ENCODE measurements at places on chromosomes 1 and 21. TPM values are rescaled to one million over a fixed set of nuclear protein-coding genes. Genes with fewer than 3 reads are reported as not detected.
A peak's percentile ranks its signal among the peaks of the same experiment; 100 is the strongest.

GRCh38 chr1:27071049-27071416 lies 58.4 kb upstream of the TENT5B start:
- no peak overlapping the region for H3K4me3 ChIP-seq
- H3K27me3 ChIP-seq, result no peaks in the 10 kb centered on the region
- no peak overlapping the region for H3K27ac ChIP-seq
- no peaks in the 10 kb centered on the region for H3K4me1 ChIP-seq

DNA sequence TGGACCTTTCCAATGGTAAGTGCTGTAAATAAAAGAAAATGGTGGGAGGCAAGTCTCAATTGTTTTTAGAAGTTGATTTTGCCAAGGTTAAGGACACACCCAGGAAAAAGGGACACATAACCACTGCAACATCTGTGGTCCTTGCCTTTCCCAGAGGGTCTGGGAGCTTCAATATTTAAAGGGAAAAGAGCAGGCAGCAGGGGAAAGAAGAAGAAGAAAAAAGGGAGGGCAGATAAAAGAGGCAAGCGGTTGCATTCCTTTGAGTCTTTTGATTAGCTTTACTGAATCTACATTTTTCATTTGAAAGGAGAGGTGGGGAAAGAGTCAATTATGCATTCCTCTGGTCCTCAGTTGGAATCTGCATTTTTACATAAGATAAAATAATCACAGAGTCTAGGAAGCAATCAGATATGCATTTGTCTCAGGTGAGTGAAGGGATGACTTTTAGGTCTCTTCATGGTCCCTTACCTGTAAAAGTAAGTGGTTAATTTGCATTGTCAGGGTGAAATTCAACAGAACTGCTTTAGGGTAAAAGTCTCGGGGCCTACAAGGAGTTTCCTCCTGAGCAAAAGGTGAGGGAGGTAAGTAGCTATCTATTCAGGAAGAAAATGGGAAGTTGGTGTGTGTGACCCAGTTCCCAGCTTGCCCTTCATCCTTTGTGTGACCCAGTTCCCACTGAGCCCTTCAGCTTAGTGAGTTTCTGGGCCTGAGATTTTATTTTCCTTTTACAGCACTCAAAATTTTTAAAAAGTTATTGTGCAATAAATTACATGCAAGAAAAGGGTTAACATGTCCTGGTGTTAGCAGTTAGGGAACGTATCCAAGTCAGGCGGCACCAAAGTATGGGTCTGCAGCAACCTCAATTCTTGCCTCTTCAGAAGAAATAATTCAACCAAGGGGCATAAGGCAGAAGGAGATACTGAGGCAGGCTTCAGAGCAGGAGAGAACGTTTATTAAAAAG lies 8.6 kb upstream of the CNIH3 start:
- no peaks in the 10 kb centered on the region for H3K4me1 ChIP-seq
- no peak for DNase-seq
- H3K27me3 ChIP-seq, result no peaks in the 10 kb centered on the region

DNA sequence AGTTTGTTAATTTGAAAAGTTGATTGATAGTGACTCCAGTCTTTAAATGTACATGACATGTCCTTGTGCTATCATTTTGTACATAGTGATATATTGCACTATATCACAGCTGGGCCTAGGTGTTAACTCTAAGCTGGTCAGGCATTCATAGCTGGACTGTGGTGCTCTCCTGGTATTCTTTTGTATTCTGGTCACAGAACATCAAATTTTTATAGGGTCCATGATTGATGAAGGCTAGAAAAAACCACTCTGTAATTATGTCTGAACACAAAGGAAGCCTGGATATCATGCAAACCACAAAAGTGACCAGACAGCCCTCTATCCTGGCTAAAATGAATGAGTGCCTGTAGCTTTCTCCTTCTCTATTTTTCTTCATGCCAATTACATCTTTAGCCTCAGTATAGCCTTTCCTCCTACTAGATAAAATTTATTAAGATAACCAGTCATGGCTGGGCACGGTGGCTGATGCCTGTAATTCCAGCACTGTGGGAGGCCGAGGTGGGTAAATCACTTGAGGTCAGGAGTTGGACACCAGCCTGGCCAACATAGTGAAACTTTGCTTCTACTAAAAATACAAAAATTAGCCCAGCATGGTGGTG lies 134.9 kb upstream of the B3GALT2 start:
- no peaks in the 10 kb centered on the region for H3K27me3 ChIP-seq
- H3K4me1 ChIP-seq, result no peaks in the 10 kb centered on the region
- no peak for DNase-seq
- no peaks in the 10 kb centered on the region for H3K36me3 ChIP-seq
- H3K27ac ChIP-seq, result no peak overlapping the region
- H3K4me3 ChIP-seq, result no peak overlapping the region

Gene CCDC27
- not detected for total RNA-seq

Gene TGFBR3
- total RNA-seq, result 0.19 TPM

- no peak overlapping the region for H3K27ac ChIP-seq
- H3K36me3 ChIP-seq, result no peaks in the 10 kb centered on the region
- H3K4me1 ChIP-seq, result no peaks in the 10 kb centered on the region
Observed at GRCh38 chr1:242824435-242824834, 299.9 kb upstream of the PLD5 start.

Gene MAGI3
- total RNA-seq, result 0.83 TPM

- no peaks in the 10 kb centered on the region for H3K27me3 ChIP-seq
- no peak overlapping the region for H3K27ac ChIP-seq
- H3K36me3 ChIP-seq, result no peaks in the 10 kb centered on the region
- DNase-seq, result no peak
Observed at GRCh38 chr1:12620488-12620865, 2.5 kb upstream of the DHRS3 start.

GRCh38 chr1:66696771-66697170 lies 55.5 kb upstream of the DYNLT5 start:
- no peaks in the 10 kb centered on the region for H3K36me3 ChIP-seq
- no peak for DNase-seq
- H3K4me1 ChIP-seq, result no peaks in the 10 kb centered on the region

DNA sequence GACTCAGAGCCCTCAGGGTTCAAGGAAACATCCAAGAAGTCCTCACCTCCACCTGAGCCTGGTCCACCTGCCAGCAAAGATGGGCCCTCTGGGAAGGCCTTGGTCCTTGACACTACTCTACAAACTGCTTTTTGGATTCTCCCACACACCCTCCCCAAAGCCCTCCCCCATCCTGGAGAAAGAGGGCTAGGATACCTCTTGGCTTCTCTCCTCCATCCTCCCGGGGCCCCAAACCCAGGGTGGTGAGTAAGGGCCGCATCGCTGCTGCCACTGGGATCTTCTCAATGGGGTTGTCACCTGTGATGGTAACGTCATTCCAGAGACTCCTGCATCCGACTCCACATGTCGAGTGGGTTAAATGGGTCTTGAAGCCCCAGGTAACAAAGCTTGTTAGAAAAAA lies 26.6 kb downstream of the MATN1 start:
- DNase-seq, result no peak
- no peaks in the 10 kb centered on the region for H3K4me1 ChIP-seq
- H3K36me3 ChIP-seq, result no peaks in the 10 kb centered on the region
- H3K27me3 ChIP-seq, result peaks cover 16% of the 10 kb centered on the region
- H3K27ac ChIP-seq, result no peak overlapping the region
- no peak overlapping the region for H3K4me3 ChIP-seq

Gene CD5L
- total RNA-seq, result 0.17 TPM

DNA sequence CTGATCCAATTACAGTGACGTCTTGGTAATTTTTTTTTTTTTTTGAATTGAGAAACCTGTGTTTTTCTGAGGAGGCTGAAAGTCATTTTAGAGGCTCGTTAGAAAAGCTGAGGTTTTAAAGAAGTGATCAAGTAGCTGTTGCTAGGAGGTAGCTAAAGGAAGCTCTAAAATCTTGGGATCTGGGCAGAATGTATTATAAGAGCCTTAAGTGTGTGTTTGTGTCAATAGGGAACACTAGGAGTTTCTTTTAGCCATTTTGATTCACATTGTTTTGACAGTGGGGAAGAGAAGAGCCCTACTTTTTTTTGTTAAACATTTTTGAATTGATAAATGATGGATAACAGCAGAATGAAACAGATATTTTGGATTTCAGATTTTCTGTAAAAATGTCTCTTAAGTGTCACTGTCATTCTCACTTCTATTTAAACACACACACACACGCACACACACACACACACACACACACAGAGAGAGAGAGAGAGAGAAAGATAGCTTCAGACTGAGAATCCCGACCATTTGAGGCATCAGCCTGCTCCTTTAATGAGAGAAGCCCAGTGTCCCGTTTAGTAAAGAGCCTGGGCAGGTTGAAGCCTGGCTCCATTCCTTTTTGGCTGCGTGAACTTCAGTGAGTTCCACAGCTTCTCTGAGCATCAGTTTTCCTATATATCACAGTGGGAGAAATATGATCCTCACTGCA lies 79.1 kb upstream of the GPR88 start:
- H3K4me3 ChIP-seq, result no peak overlapping the region
- H3K4me1 ChIP-seq, result peaks cover 11% of the 10 kb centered on the region
- H3K27me3 ChIP-seq, result no peaks in the 10 kb centered on the region
- peak; percentile 28 for DNase-seq

- peaks cover 8% of the 10 kb centered on the region for H3K27me3 ChIP-seq
- H3K36me3 ChIP-seq, result no peaks in the 10 kb centered on the region
- DNase-seq, result no peak
- H3K27ac ChIP-seq, result no peak overlapping the region
- H3K4me1 ChIP-seq, result peaks cover 1% of the 10 kb centered on the region
- H3K4me3 ChIP-seq, result no peak overlapping the region
Observed at GRCh38 chr21:32562426-32562825, 22.9 kb downstream of the TCP10L start.

Gene KCNE2
- not detected for total RNA-seq

DNA sequence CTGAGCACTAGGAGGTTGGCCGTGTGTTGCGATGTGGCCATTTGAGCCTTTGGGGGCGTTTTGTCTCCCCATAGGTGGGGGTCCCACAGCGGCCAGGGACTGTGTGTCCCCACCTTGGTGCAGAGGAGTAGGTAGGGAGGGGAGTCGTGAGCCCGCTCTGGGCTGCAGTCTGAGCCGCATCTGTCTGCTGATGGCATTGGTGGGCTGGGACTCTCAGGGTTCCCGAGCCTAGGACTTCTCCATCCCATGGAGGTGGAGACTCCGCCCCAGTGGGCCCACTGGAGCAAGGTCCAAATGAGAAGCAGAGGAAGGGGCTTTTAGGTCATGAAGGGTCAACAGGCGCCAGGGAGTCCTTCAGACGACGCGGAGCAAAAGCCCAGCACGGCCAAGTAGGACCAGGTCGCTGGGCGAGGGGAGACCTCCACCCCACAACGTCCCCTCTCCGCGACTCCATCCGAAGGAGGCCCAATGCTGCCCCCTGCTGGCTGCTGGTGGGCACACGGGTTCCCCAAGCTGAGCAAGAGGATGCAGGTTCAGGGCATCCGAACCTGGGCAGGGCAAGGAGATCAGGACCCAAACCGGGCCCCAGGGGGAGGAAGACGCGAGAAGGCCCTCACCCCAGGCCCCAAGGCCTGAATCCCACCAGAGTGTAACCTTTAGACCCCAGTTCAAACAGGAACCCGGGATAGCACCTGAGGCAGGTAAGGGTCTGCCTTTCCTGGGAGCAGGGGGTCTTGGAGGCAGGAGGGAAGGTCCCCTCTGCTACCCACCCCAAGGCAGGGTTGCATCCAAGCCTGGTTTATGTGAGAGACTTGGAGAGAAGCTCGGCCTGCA lies 14.9 kb downstream of the TTC34 start:
- H3K4me1 ChIP-seq, result peaks cover 3% of the 10 kb centered on the region
- no peaks in the 10 kb centered on the region for H3K36me3 ChIP-seq
- H3K27me3 ChIP-seq, result no peaks in the 10 kb centered on the region
- H3K4me3 ChIP-seq, result no peak overlapping the region
- H3K27ac ChIP-seq, result no peak overlapping the region

Gene AUNIP
- total RNA-seq, result 0.27 TPM

DNA sequence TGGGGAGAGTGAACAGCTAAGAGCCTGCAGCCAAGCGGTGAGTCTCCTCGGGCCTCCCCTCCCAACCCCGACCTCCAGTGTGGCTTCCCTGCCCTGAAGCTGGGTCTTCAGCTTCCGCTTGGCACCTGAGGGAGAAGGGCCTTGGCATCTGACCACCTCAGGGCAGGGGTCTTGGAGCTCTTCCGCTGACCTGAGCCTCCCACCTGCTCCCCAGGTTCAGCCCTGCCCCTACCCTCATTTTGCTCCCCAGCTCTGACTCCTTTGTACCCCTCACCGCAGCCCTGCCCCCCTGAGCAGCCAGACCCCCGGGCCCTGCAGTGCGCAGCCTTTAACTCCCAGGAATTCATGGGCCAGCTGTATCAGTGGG lies 4.9 kb downstream of the ADAMTSL4 start:
- H3K4me3 ChIP-seq, result no peak overlapping the region
- no peak for DNase-seq
- no peaks in the 10 kb centered on the region for H3K36me3 ChIP-seq
- no peak overlapping the region for H3K27ac ChIP-seq
- H3K27me3 ChIP-seq, result peaks cover 6% of the 10 kb centered on the region

GRCh38 chr1:217105437-217105836 lies 382.2 kb upstream of the ESRRG start:
- H3K4me1 ChIP-seq, result no peaks in the 10 kb centered on the region
- DNase-seq, result no peak
- H3K4me3 ChIP-seq, result no peak overlapping the region
- H3K27ac ChIP-seq, result no peak overlapping the region
- no peaks in the 10 kb centered on the region for H3K27me3 ChIP-seq

GRCh38 chr21:29237110-29238052 lies 61.3 kb upstream of the BACH1 start:
- H3K36me3 ChIP-seq, result no peaks in the 10 kb centered on the region
- H3K27me3 ChIP-seq, result no peaks in the 10 kb centered on the region
- peak; percentile 47 for DNase-seq
- H3K27ac ChIP-seq, result no peak overlapping the region
- H3K4me1 ChIP-seq, result peaks cover 47% of the 10 kb centered on the region

Gene UMODL1
- total RNA-seq, result 0.36 TPM

DNA sequence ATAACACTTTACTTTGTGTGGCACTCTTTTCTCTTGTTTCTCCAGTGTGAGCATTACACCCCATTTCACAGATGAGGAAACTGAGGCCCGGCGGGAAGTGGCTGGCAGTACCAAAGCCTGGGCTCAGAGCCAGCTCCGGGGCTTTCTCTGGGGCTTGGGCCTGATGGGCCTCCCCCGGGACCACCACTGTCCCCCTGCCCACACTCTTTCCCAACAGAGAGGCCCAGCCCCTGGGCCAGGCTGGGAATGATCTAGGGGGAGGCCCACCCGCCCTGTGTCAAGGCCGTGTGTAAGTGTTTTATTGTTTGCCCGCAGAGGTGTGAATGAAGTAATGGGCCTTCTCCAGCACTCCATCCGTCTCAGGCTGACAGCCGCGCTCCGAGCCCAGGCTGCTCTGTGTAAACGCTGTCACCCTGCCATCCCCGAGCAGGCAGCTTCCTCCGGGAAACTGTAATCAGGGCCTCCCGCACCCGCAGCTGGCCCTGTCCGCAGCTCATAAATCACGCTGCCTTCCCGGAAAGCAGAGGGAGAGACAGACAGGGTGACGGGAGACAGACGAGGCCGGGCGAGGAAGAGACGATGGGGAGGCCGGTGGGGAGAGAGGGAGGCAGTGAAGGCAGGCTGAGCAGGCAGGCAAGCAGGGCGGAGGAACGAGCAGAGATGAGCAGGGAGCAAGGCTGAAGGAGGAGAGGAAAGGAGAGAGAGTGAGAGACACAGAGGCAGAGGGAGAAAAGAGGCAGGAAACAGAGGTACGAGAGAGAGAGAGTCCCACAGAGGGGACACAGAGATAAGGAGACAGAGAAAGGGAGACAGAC lies 109.7 kb upstream of the ZBTB40 start:
- H3K27me3 ChIP-seq, result no peaks in the 10 kb centered on the region
- no peaks in the 10 kb centered on the region for H3K36me3 ChIP-seq
- H3K4me3 ChIP-seq, result no peak overlapping the region
- no peak overlapping the region for H3K27ac ChIP-seq
- DNase-seq, result no peak
- H3K4me1 ChIP-seq, result no peaks in the 10 kb centered on the region

GRCh38 chr1:240415532-240415931 lies 196.4 kb downstream of the GREM2 start:
- H3K4me3 ChIP-seq, result no peak overlapping the region
- no peak overlapping the region for H3K27ac ChIP-seq
- H3K27me3 ChIP-seq, result no peaks in the 10 kb centered on the region
- H3K4me1 ChIP-seq, result no peaks in the 10 kb centered on the region
- H3K36me3 ChIP-seq, result no peaks in the 10 kb centered on the region
- DNase-seq, result no peak

Gene DNALI1
- not detected for total RNA-seq

Measured in B cell (primary cell).